Right cardiac atrium (tissue), 5 donors: ENCODE measurements at places on chromosomes 6 and 20.

GRCh38 chr6:52207066-52207465 lies 20.9 kb downstream of the IL17A start:
- no peak for DNase-seq

GRCh38 chr6:3227363-3228045 lies at the start of gene TUBB2B:
TUBB2B (minus strand) TSS chr6:3227653; CDS start chr6:3227543, 110 bp downstream.
- DNase-seq = peak; percentile 81

DNA sequence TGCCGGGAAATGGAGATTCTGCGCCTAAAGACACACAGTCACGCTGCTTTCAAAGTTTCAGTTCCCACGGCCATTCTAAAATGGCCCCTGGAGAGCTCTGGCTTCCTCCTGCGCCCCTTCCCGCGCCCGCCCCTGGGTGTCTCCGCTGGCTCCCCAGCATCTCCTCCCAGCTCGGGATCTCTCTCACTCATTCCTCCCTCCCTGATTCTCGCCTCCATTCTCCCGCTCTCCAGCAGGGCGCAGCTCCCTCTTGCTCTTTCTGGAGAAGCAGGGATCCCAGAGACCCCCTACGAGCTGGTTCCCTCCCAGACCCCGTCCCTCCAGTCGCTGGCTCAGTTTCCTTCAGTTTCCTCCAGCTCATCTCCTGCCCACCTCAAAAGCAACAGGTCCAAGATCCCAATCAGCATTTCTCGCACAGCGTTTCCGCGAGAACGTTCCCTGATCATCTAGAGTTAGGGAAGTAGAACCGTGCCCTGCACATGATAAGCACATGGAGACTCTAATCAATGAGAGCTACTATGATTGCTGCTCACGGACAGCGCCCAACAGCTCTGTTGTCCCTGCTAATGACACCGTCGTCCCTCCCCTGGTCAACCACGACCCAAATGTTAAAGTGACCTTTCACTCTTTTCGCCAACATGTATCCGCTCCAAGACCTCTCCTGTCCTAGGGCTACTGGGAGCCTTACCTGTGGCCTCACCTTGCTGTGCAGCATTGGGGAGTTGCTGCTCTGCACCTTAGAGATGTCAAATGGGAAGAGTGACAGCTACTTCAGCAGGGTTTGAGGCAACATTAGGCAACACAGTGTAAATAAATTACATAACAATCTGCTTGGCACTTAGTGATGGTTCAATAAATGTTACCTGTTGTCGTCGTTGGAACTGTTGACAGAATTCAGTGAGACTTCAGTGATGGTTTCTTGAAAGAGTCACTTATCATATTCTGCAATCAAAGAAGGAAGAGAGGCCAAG lies 218.5 kb upstream of the QKI start:
- DNase-seq = no peak

DNA sequence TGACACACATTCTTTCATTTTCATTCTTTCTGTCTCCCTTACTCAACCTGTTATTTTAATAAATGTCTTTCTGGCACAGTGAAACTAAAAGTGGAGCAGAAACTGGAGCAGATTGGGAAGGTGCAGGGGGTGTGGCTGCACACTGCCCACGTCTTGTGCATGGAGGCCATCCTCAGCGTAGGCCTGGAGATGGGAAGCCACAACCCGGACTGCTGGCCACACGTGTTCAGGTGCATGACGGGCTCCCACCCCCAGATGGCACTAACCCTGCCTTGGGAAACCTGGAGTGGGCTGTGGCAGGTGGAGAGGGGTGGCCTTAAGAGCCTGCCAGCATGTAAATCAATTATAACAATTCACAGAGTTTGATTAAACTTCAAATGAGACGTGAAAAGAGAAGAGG lies 71.4 kb upstream of the PBOV1 start:
- no peak for DNase-seq

- no peak for DNase-seq
Observed at GRCh38 chr20:23284009-23284408, 66.6 kb upstream of the NXT1 start.

GRCh38 chr6:4128072-4128471 lies 7.3 kb downstream of the ECI2 start:
- no peak for DNase-seq

DNA sequence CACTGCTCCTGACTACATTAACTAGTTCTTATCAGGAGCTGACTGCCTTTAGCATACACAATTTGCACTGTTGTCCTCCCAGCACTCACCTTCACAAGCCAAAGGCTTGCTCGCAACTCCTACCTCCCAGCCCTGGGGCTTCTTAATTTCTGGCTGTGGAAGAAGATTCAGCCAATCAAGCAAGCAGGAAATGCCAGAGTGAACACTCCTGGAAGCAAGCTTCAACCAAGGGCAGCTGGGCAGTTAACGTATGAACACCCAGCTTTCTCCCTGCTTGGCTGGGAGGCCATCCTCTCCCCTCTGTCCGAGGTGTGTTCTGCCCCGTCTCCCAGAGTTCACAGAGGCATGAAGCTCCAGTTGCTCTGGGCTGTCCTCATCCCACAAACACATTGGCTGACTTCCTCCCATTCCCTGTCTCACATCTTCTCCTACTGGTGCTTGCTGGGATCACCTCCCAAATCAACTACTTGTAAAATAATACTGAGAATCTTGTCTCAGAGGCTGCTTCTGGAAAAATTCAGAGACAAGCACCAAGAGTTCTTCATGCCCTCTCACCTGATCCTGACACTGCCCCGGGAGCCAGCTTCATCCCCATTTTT lies 15.3 kb upstream of the SRSF6 start:
- no peak for DNase-seq

GRCh38 chr6:145090801-145091585 lies 644.3 kb downstream of the EPM2A start:
- DNase-seq = no peak

DNA sequence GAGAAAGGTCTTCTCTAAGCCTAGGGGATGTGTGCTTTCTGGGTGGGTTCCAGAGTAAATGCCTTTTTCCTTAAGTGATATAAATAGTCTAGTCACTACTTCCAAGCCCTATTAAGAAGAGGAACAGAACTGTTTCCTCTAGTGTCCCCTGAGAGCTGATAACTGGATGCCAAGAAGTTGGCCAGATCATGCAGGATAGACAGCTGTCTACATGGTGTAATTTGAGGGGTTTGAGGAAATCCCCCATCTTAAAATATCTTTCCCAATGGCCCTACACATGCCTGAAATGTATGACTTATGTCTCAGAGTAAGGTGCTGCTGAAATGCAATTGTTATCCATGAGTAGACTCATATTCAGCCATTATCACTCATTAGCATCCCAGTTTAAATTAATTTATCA lies 20.2 kb upstream of the PIM1 start:
- DNase-seq = no peak

- no peak for DNase-seq
Observed at GRCh38 chr6:10884245-10884972, 2.4 kb upstream of the SYCP2L start.

- no peak for DNase-seq
Observed at GRCh38 chr6:11730641-11731040, 48.0 kb downstream of the ADTRP start.

DNA sequence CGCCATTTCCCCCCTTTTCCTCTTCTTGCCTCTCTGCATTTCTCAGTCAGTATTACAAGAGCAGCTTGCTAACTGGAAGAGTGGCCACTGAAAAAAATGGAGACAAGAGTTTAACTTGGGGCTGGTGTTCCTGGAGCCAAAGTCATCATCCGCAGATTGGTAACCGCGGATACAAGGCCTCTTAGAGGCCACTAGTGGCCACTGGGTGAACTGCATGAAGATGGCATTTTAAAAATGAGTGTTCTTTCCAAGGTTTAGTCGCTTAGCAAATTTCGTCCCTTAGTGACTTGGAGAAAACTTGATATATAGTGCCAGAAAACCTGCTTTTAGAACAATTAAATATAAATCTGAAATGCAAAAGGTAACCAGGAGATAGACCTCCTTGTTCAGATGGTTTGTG lies 4.8 kb downstream of the F13A1 start:
- DNase-seq = peak; percentile 39

DNA sequence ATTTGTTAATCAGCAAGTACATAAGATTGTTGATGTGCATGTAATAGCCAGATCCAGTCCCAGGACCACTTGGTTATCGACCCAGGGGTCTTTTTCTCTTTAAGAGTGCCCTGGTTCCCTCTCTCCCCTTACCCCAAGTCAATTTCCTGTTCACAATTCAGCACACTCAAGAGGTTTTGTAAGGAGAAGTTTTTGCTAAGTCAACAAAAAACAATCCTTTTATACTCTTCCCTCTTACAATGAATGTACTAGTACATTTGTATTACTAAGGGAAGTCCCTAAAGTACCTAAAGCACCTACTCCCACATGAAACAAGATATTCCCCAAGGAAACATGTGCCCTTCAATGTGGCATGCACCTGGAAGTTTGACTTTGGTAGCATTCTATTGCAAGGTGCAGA lies 1.6 kb upstream of the NT5DC1 start:
- DNase-seq = no peak

GRCh38 chr6:48099713-48100587 lies 11.0 kb downstream of the PTCHD4 start:
- no peak for DNase-seq

DNA sequence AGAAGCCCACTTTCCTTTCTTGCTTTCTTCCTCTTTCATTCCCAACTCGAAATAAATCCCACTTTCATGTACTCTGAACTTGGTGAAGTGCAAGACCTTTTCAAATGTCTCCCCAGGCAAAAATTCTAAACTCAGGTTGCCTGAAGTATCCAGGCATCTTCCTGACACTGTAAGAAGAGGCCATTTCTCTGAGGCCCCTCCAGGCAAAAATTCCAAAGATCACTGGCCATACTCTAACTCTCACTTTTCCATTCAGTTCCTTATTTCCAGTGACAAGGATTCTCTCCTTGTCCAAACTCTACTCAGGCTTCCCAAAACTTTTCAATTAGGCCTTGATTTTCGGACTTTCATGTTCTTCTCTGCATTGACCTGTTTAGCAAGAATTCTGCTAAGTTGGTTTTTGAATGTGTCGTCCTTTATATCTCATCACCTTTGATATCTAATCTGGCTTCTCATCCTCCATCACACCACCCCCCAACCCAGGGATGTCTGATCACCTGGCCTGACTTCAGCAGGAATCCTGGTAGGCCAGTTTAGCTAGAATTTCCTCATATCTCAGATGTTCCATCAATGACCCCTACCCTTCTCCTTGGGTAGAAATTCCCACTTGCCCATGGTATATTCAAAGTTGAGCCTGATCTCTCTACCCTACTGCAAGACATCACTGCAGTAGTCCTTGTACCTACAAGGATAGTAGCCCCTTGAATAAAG lies 124.9 kb downstream of the RCAN2 start:
- no peak for DNase-seq

DNA sequence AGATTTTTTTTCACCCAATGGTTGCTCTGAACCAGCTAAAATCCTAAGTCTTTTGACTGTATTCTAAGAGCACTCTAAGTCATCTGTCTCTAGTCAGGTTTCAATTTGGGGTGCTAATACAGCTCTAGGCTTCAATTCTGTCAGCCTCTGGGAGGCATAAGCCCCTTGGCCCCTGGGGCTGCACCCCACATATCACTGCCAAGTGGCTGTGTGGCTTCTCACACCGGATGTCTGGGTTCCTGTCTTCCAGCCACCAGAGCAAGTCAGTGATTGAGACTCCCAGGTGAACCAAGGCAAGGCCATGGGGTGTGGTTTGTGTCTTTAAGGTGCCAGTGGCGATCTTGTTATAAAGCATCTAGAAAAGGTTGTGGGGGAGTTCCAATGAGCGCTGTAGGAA lies 136.5 kb downstream of the TMEM242 start:
- DNase-seq = no peak

DNA sequence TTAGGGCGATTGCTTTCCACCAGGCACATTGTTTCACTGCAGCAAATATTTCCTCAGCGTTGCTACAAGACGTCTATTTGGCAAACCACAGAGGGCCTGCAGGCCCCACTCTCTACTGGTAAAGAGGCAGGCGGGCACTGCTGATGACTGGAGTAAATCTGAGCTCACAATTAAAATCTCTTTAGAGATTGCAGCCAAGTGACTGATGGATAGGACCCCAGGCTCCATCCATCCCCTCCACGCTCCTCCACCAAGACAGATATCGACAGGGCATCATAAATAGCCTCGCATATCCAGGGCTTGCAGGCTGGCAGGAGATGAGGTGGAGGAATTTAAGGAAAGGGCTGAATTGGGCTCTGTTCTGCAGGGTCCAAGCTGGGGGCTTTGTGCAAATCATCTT lies 50.4 kb upstream of the MDGA1 start:
- DNase-seq = no peak

- no peak for DNase-seq
Observed at GRCh38 chr20:6802227-6802626, 34.7 kb downstream of the BMP2 start.

DNA sequence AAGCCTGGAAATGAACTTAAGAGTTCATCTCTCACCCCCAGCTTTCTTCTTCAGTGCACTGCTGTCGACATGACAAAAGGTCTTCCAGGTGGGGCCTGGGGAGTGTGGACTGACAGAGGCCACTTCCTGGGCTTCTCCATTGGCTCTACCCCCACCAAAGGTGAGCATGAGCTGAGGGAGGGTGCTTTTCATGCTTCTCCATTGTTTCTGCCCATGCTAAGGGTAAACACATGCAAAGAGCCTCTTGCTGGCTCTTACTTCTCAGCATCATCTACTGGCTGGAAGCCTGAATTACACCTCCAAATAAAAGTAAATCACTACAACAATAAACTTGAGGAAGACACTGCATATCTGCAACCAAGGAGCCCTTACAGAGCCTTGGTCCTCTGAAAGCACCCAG lies 227.2 kb downstream of the EPM2A start:
- no peak for DNase-seq

- DNase-seq = no peak
Observed at GRCh38 chr6:18400831-18401446, 13.8 kb downstream of the RNF144B start.

GRCh38 chr6:170470734-170471133 lies 82.4 kb downstream of the PSMB1 start:
- no peak for DNase-seq

- DNase-seq = no peak
Observed at GRCh38 chr20:7003598-7003997, 236.1 kb downstream of the BMP2 start.

GRCh38 chr6:160274871-160275510 lies 16.4 kb upstream of the SLC22A2 start:
- no peak for DNase-seq

GRCh38 chr6:111838749-111839484 lies 34.3 kb downstream of the FYN start:
- no peak for DNase-seq

- DNase-seq = no peak
Observed at GRCh38 chr6:132458887-132459604, 53.9 kb downstream of the STX7 start.

GRCh38 chr6:19697744-19698290 lies 139.4 kb upstream of the ID4 start:
- no peak for DNase-seq
